ENCODE measurements at places on chromosomes 6 and 20.

GRCh38 chr20:39016041-39016440 is 53.9 kb downstream of the DHX35 start:
- no peak for DNase-seq

DNA sequence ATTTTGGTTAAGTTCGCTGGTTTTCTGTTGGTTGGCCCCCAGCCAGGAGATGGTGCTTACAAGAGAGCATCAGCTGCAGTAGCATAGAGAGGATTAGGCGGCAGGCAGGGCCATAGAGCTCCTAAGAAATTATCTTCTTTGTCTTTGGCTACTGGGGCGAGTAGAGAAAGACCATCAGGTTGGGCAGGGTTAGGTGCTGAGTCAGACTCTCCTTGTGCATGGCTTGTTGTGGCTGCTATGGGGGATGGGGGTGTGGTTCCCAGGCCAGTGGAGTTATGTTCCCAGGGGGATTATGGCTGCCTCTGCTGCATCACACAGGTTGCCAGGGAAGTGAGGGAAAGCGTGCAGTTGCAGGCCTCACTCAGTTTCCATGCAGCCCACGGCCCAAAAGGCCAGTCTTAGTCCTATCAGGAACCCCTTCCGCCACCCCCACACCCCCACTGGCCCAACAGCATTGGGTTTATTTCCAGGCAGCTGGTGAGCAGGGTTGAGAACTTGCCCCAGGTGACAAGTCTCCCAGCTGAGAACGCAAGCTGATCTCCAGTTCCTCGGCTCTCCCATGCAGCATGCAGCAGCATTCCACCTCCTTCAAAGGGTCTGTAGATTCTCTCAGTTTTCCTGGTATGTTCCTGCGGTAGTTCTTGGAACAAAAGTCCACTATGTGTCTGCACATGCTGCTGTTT is 243.7 kb downstream of the UTRN start:
- no peak for DNase-seq

- no peak for DNase-seq
Measured at GRCh38 chr20:45985573-45985972, 13.6 kb upstream of the ZNF335 start.

- DNase-seq, result no peak
Measured at GRCh38 chr6:18496462-18496861, 109.3 kb downstream of the RNF144B start.

DNA sequence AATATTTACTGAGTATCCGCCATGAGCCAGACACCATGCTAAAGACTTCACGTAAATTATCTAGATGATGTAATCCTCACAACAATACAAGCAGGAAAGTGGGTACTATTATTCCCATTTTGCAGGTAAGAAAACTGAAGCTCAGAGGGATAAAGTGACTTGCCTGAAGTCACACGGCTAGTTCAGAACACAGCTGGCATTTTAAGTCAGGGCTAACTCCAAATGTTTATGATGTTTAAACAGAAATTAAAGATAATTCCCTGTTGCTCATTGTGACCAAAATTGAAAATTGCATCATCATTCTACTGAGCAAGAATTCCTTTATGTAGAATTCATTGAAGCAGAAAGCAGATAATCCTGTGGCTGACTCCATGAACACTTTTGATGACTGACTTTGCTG is 71.3 kb upstream of the STXBP5 start:
- no peak for DNase-seq

DNA sequence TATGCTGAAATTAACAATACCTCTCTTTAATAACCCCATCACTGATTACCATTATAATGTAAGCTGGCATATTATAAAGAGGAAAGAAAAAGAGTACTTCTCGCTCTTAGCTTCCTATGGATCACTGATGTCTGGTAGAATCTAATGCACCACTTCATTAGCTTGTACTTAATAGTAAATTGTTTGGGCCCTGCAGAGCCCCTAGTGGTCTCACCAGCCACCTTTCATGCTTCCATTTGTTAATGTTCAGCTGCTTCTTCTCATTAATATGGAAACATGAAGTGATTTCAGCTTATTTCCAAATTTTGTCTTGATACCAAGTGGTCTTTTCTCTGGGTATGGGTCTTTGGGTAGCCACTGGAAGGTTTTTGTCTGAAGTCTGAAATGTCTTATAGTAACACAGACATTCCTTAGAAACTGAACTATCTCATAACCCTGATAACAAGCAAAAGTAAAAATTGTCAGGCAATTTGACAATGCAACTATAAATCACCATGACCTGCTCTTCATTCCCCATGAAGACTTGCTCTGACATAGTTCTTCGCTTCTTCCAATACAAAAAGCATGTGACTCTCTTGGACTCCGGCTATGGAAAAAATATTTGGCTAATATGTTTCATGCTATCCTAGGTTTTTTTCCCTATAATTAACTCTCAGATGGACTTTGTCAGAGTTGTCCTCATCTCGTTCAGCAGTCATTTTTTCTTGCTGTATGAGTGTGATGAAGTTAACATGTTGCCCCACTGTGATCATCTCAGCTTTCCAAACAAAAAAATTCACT is 395.8 kb upstream of the MARCKS start:
- no peak for DNase-seq

GRCh38 chr6:106714281-106714680 is 84.9 kb downstream of the QRSL1 start:
- DNase-seq, result no peak

DNA sequence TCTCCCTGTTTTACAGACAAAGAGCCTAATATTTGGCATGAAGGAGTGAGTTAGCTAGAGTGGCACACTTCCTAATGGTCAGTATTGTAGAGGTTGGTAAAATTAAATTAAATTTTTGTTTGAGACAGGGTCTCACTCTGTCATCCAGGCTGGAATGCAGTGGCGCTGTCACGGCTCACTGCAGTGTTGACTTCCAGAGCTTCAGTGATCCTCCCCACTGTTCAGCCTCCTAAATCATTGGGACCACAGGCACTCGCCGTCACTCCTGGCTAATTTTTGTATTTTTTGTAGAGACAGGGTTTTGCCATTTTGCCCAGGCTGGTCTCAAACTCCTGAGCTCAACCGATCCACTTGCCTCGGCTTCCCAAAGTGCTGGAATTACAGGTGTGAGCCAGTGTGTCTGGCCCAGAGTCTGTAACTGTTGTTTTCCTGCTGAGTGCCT is 70.9 kb downstream of the SCAND1 start:
- DNase-seq, result no peak

DNA sequence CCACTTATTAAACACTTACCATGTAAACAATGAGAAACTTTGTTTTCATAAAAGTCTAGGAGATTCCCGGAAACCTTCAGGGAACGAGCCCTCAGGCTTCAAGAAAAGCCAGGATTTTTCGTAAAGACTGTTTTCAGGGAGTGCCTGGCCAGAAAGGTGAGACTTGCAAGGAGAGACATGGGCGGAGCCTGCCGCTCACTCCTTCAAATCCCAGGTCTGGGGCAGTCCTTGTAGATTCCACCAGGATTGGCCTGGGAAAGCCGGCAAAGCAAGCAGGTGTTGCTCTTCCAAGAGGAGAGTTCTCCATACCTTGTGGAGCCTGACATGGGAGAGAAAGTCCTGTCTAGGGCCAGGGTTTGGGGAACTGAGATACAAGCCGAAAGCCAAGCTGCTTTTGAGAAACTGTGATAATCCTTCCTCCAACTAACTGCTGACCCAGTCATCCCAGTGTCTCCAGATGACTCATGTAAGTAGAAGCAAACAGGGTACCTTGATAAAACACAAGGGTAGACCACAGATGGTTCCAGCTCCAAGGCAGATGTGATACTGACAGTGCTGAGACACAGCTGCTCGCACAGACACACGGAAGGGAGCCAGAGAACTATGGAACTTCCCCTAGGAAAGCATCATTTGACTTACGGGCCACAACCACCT is 69.4 kb upstream of the NAA20 start:
- DNase-seq, result no peak

- no peak for DNase-seq
Measured at GRCh38 chr6:169589293-169589692, 112.5 kb downstream of the WDR27 start.

DNA sequence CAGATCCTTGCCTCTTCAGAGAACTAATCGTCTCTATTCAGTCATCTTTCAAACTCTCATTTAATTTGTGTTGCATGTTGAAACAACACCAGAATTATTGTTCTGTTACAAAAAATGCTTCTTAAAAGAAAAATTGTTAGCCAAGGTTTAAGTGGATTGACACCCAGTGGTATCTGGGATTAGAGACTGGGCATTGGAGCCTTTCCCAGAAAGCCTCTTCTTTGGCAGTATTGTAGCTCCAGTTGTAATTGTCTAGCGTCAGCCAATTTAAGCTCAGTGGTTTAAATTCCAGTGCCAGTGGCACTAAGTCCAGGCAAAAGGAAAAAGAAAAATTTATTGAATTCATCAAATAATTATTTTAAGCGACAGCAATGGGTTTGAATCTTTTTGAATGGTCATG is 801 bp downstream of the CCDC28A start:
- no peak for DNase-seq

DNA sequence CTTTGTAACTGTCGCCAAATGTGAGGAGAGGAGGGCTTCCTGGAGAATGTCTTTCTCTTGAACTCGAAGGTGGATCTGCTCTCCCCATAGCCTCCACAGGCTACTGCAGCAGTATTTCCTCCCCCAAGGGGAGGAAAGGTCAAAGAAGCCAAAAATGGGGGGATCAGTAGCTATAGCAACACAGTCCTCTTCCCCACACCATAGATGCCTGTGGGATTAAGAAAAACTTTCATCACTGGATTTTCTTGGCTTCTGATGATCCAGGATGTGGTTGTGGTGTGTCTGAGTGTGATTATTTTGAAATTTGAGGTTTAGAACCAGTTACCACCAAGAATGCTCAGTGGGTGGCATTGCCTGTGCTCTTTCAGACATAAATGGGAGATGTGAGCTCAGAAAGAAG is 140.1 kb upstream of the SPACA1 start:
- no peak for DNase-seq

GRCh38 chr6:113397236-113397635 is 459.9 kb upstream of the MARCKS start:
- no peak for DNase-seq

DNA sequence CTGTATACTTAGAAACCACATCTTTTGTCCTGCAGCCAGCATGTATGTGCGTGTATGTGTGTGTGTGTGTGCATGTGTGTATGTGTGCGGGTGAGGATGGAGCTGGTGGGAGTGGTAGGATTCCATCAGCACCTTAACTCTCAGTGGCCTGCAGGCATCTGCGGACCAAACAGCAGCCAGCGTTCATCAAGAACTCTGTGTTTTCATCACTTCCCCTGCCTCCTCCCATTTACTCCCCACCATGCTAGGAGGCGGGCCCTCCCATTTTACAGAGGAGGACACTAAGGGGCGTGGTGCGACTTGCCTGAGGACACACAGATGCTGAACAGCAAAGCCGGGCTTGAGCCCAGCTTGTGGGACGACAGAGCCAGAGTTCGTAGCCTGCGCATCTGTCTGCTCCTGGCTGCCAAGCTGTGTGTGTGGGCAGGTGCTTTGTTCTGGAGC is 8.9 kb downstream of the VSTM2L start:
- DNase-seq, result peak; percentile 85

GRCh38 chr6:166351715-166352285 is 9.5 kb upstream of the SFT2D1 start:
- no peak for DNase-seq

GRCh38 chr20:9128568-9128967 is 59.7 kb downstream of the PLCB4 start:
- DNase-seq, result no peak

- DNase-seq, result no peak
Measured at GRCh38 chr20:48898210-48898609, 23.3 kb upstream of the ARFGEF2 start.

DNA sequence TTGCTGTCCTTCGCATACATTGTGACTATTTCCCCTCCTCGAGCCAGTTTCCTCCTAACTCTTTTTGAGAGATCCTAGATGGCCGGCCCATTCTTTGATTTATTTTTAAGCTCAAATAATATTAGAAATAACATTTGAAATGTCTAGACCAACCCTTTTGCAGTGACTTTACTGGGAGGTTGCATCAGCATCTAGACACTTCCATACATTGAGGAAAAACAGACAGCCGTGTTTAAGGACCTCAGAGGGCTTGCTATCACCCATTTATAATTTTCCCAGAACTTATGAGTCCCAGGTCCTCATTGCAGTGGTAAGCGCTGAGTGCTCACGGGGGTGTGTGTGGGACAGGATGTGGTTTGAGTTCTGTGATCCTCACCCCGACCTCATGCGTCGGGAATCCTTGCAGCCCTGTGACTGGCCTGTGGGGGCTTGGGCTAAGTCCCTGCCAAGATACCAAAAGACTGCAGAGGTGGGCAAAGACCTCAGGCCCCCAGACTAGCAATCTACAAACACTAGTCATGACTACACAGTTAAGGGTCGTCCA is at the start of gene GPX5:
Gene GPX5 (plus strand): TSS at position 386 of the 544 bp plus-strand sequence. CDS start 133 bp downstream, at position 519.
- DNase-seq, result no peak

- DNase-seq, result no peak
Measured at GRCh38 chr6:6470123-6470522, 118.4 kb upstream of the LY86 start.

DNA sequence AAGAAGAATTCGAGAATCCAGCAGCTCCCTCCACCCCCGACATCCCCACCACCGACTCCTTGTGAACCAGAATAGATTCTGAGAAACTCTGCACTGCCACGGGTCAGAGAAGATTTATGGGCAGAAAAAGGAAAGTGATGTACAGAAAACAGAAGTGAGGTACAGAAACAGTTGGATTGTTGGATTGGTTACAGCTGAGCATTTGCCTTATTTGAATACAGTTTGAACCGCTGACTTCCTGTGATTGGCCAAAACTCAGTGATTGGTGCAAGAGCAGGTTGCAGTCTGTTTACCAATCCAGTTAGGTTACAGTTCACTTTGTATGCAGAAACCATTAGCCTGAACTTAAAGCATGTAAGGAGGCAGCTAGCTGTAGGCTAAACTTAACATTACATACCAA is 131.2 kb upstream of the HDDC2 start:
- DNase-seq, result no peak

DNA sequence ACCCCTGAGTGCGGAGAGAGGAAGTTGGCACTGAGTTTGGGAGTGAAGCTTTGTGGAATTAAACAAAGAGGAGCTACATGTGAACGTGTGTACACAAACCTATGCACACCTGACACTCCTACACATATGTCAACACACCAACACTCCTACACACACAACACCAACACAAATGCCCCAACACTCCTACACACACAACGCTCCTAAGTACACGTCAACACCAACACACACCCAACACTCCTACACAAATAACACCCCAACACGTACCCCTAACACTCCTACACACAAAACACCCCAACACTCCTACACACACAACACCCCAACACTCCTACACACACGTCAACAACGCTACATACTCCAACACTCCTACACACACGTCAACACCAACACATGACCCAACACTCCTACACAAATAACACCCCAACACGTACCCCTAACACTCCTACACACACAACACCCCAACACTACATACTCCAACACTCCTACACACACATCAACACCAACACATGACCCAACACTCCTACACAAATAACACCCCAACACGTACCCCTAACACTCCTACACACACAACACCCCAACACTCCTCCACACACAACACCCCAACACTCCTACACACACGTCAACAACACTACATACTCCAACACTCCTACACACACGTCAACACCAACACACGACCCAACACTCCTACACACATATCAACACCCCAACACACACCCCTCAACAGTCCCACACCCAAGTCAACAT is 40.1 kb upstream of the ZBP1 start:
- no peak for DNase-seq

- no peak for DNase-seq
Measured at GRCh38 chr6:169838346-169839028, 87.1 kb downstream of the ERMARD start.

Measured in urinary bladder (tissue), 4 donors.